CD4-positive, alpha-beta memory T cell (primary cell): ENCODE measurements at places on chromosomes 7 and 10.

DNA sequence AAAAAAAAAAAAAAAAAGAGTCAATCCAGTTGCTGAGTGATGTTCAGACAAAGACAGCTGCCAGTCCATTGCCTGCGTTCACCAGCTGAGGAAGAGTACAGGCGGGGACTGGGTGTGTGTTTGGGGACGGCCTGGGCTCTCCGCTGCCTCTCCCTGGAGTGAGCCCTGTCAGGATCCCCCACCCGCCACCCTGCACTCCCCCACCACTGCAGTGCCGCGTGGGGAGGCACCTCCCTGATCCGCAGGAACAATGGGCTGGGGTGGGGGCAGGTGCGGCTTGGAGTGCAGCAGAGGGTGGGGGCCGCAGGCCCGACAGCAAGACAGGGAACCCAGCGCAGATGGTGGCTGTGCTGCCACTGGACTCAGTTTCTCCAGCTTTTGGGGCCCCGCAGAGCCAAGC, 1.4 kb downstream of the HSPA12A start:
- no peak for DNase-seq

DNA sequence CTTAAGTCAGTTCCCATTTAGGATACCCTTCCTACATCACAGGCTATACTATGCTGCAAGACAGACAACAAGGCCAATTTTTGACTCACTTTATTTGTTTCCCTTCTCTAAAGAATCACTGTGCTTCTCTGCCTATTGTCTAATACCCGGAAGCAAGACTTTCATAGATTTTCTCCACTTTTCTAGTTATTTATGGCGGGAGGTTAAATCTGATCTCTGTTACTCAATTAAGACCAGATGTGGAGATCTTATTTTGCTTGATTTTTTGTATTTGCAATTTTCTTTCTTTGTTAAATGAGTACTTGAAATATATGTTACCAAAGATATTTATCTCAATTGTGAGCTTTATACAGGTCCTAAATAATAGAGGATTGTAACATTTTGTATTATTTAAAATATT, 511.5 kb downstream of the ATRNL1 start:
- no peak for DNase-seq

GRCh38 chr7:44103923-44104859, at the start of gene AEBP1:
AEBP1 (plus strand) TSS chr7:44104345; CDS start chr7:44104666, 321 bp downstream.
- DNase-seq: no peak

DNA sequence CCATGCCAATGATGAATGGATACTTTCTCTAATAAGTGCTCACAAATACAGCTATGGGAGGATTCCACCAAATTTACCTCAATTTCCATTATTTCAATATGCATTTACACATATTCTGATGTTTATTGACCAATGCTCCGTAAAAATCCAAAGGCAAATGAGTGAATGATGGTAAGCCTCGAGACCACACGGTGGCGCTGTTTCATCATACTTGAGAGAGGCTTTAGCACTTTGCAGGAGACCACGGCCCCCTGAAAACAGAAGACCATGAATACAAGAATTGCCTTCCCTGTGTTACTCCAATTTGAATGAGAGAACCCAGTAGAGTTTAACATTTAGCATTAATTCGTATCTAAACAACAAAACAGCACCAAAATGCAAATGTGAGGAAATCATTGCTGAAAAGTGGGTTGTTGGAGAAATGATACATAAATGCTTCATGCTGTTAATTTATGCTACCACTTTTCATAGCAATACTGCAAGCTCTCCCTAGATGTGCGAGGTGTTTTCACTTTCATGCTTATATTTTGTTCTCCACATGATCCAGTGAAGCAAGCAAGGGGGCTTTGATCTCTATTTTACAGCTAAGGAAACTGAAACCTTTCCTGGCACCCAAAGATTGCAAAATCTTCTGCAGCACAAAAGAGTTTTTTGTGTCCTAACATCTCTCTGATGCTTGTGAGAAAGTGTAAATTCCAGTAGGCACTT, 35.4 kb downstream of the TRIL start:
- peak; percentile 48 for DNase-seq

DNA sequence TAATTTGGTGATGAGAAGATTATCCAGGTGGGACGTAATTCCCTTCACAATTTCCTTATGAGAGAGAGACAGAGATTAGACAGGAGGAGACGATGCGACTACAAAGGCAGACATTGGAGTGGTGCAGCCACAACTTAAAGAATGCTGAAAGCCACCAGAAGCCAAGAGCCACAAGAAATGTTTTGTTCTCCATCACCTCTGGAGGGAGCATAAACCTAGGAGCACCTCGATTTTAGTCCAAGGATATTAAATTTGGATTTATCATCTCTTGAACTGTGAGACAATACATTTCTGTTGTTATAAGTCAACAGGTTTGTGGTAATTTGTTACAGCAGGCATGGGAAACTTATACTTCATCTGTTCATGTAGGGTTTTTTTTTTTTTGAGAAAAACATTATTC, 418.9 kb downstream of the DGKB start:
- no peak for DNase-seq

DNA sequence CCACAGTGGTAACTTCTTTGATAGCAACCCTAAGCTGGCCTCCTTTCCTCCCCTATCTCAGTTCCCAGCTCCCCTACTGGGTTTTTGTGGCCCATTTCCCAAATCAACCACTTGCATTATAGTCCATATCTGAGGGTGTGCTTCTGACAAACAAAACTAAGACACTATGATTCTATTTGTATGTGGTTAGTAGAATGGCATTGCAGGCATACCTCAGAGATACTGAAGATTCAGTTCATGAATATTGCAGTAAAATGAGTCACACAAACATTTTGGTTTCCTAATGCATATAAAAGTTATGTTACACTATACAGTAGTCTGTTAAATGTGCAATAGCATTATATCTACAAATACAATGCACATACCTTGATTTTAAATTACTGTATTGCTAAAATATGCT, 15.4 kb upstream of the TMEM243 start:
- DNase-seq: no peak
